ENCODE measurements at places on chromosomes 13 and 19. TPM values are rescaled to one million over a fixed set of nuclear protein-coding genes. Genes with fewer than 3 reads are reported as not detected.
A peak's percentile ranks its signal among the peaks of the same experiment; 100 is the strongest.

DNA sequence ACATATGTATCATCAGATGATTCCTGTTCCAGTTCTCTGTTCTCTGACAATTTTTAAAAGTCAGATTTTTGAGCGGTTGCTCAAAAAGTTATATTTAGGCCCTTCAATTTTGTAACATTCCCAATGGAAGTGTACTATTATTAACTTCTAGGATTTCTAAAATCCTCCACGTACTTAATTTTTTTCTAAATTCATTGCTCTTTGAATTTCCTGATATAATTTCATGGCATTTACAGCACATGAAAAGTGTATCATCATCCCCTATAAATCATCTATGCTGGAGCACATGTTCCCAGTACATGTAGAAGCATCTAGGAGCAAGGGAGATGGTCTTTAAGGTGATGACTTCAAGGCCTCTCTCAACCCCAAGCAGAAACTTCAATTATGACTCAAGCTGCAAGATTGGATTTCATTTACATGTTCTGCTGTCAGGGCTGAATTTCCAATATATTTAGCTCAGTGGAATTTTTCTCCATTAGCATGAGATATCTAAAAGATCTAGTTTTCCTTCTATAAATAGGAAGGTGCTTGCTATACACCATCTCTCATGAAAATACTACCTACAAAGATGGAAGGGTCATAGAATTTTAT lies 392.8 kb upstream of the MIR17HG start:
- DNase-seq = no peak

DNA sequence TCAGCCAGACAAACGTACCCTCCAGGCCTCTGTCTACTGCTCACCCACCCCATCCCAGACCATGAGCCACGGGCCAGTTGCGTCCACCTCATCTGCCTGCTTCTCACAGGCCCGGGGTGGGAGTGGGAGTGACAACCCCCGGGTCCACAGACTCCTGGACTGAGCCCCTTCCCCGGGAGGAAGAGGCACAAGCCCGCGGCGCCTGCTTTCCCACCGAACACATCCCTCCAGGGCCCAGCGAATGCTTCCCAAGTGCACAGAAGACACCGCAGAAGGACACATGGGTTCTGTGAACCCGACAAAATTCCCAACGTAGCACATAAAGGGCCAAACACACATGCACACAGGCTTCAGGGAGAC lies 18.0 kb upstream of the PLPP2 start:
- DNase-seq = no peak

DNA sequence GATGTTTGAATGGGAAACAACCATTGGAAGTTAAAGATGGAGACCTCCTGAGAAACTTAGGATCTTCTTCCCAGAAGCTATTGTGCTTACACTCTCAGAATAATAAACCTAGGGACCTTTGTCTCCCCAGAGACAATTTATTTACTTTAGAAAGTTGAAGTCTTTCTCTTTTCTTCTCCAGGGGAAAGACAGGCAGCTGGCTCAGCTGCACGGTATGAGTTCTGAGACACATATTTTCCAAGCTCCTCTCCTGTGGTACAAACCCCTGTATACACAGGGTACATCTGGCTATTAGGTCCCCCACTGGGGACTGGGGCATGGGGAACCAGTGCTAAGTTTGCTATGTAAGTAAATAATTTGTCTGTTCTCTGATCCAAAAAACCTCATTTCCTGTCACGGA lies 67.5 kb upstream of the POSTN start:
- DNase-seq = no peak

DNA sequence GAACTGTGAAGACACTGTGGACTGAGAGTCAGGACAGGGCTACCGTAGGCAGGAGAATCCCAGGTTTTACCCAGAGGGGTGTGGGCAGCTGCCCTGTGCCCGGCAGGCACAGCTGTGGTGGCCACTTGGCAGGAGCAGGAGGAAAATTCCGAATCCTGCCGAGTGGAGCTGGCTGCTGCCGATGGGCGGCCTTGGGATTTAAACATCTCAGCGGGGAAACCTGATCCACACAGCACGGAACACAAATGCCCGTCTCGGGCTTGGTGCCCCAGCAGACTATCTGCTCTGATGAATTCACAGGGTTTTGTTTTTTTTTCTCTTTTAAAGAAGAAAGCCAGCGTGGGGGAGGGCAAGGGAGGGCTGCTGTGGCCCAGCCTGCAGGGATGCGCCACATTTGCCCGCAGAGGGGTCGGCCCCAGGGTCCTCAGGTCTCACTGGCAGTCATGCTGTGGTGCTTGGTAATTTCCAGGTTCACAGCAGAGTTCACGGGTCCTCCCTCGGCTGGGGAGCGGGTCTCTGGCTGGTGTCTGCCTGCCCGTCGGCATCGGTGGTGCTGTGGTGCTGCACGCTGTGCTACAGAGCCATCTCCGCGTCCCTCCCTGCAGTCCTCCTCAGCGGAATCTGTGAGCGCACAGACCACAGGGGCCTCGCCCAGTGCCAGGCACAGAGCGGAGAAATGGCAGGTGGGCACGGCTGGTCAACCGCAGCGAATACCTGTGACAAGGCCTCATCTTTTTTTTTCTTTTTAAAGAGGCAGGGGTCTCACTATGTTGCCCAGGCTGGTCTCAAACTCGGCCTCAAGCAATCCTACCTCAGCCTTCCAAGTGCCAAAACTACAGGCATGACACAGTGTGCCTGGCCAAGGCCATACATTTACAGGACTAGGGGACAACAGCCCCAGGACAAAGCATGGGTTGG lies 28.1 kb downstream of the MPND start:
- DNase-seq = peak; percentile 42

DNA sequence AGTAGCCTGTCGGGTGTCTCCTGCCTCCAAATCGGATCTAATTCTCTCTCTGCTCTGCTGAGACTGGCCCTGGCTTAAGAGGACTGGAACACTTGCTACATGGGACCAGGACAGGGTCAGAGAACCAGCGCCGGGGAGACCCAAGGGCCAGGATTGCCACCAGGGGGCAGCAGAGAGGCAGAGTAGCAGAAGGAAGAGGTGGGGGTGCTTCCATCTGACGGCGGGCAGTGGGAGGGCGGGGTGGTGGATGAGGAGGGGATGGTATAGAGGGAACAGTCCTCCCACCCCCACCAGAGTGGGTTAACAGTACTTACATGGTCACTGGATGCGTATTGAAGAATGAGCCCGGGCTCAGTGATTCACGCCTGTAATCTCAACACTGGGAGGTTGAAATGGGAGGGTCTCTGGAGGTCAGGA lies 11.9 kb downstream of the SELENOW start:
- no peak for DNase-seq

DNA sequence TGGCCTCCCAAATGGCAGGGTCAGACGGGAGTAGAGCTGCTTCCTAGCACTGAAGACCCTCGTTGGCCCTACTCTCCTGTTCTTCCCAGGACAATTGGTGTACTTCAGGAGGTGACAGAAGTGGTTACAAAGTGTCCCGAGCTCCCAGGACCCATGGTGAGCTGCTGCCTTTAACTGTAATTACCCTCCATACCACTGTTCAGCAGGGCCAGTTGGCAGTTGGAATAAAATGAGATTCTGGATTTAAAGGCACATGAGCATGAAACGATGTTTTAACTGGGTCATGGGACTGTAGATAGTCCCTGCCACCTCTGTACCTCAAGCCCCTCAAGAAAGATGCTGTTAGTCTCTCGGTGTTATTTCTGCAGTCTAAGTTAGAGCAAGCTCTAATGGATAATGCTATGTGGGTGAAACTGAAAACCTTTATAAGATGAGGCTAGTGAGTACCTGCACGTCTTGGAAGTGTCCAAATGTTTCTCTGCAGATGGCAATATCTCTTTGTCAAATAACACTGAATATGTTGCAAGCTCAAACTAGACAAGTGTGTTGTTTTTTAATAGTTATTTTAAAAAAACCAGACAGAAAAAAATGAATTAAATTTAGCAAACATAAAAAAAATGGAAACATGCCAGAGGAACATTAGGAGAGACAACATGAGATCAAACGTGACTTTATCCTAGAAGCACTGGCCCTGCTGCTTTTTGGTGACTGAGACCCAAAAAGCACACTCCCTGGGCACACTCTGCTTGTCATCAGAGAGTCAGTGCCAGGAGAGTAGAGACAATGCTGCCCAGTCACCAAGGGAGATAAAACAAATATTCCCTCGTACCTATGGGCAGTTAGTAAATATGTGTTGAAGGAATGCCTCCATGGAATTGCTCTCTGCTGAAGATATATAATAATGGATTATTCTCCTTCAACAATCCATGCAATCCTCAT lies 266.3 kb downstream of the LMO7 start:
- DNase-seq = no peak

- DNase-seq = no peak
Observed at GRCh38 chr19:3792114-3792513, 5.9 kb upstream of the MATK start.

The ZSCAN4 gene
- not detected for polyA plus RNA-seq

The SELENOV gene
- not detected for polyA plus RNA-seq

The URAD gene
- not detected for polyA plus RNA-seq

The SMIM24 gene
- polyA plus RNA-seq = not detected

The PLPPR2 gene
- polyA plus RNA-seq = 12.7 TPM
